AML-193 (cell line): ENCODE measurements at places on chromosomes 5 and 9.

DNA sequence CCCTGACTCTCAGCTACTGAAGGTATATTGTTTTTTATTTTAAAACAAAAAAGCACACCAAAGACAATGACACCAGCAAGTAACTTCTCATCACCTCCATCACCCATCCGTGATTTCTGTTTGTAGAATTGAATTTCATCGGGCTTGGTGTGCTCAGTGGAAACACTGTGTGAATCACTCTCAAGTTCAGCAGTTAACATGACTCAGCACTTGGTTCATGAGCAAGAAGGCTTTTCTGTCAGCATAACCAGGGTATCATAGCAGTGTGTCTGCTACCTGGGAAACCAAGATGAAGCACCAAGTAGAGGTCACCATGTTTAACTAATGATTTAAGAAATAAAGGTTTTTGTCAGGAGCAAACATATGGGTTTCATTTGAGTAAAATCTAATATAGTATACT lies 123.7 kb downstream of the INSYN2B start:
- no peak for DNase-seq

DNA sequence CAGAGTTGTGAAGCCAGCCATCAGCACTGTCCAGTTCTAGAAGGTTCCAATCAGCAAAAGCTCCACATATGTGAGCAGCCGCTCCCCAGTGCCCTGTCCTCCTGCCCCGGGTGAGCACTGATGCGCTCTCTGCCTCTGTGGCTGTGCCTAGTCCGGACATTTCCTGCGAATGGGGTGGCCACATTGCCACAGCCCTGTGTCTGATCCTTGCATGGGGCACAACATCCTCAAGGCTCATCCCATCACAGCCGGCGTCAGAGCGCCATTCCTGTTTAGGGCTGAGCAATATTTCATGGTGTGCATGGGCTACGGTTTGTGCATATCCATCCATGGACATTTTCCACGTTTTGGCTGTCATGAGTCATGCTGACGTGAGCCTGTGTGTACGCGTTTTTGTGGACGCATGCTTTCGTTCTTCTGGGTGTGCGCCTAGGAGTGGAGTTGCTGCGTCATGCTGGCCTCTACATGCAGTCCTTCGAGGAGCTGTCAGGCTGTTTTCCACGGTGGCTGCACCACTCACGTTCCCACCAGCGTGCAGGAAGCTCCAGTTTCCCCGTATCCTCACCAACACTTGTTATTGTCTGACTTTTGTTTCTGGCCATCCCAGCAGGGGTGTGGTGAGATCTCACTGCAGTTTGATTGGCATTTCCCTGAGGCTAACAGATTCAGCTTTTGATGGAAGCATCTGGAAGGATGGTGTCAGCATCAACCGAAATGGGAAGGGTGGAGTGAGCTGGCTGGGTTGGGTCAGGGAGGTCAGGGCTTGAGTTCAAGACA lies 9.7 kb upstream of the SLC6A18 start:
- DNase-seq: no peak

- peak; percentile 13 for DNase-seq
Observed at GRCh38 chr9:98861781-98862504, 54.5 kb downstream of the GALNT12 start.

- no peak for DNase-seq
Observed at GRCh38 chr9:123312306-123312877, 43.6 kb upstream of the CRB2 start.

DNA sequence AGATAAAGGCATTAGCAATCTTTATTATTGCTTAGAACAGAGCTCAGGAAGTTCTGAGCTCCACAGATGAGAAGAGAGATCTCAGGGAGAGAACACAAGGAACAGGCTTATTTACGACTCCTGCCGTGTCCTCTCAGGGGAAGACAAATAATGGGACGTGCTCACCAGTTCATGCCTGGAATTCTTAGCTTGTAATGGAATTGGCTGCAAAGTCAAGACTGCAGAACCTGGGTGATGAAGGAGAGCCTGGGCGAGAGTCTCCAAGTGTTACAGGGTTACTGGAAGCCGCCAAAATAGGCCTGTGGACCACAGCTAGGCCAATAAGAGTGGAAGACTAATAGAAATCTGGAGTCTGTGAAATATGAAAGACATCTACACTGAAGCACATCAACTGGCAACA lies 174.5 kb upstream of the ADAMTSL1 start:
- no peak for DNase-seq

DNA sequence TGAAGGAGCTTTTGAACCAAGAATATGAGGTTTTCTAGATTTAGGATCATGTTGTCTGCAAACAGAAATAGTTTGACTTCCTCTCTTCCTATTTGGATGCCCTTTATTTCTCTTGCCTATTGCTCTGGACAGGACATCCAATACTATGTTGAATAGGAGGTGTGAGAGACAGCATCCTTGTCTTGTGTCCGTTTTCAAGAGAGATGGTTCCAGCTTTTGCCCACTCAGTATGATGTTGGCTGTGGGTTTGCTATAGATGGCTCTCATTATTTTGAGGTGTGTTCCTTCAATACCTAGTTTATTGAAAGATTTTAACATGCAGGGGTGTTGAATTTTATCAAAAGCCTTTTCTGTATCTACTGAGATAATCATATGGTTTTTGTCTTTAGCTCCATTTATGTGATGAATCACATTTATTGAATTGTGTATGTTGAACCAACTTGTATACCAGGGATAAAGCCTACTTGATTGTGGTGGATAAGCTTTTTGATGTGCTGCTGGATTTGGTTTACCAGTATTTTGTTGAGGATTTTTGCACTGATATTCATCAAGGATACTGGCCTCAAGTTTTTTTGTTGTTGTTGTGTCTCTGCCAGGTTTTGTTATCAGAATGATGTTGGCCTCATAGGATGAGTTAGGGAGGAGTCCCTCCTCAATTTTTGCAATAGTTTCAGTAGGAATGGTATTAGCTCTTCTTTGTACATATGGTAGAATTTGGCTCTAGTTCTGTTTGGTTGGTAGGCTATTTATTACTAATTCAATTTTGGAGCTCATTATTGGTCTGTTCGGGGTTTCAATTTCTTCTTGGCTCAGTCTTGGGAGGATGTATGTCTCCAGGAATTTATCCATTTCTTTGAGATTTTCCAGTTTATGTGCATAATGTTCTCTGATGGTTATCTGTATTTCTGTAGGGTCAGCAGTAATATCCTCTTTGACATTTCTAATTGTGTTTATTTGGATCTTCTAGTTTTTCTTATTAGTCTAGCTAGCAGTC lies 41.2 kb upstream of the IFNE start:
- DNase-seq: no peak

DNA sequence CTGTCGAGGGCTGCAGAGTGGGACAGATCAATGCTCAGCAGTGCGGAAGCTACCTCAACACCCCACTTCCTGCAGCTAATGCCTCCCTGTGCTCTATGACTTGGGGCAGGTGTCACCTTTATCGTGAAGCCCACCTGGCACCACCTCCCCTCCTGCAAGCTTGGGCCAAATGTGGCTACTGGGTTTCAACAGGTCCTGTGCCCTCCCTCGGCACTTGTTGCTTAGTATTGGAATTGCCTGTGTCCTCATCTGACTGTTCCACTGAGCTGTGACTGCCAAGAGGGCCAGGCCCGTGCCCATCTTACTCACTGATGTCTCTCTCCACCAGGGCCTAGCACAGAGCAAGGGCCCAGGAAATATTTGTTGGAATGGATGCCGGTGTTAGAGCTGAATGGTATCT lies 9.4 kb downstream of the SLC27A4 start:
- no peak for DNase-seq

- no peak for DNase-seq
Observed at GRCh38 chr5:124678468-124678867, 68.0 kb downstream of the ZNF608 start.
